ENCODE measurements at places on chromosomes 2 and 18.

DNA sequence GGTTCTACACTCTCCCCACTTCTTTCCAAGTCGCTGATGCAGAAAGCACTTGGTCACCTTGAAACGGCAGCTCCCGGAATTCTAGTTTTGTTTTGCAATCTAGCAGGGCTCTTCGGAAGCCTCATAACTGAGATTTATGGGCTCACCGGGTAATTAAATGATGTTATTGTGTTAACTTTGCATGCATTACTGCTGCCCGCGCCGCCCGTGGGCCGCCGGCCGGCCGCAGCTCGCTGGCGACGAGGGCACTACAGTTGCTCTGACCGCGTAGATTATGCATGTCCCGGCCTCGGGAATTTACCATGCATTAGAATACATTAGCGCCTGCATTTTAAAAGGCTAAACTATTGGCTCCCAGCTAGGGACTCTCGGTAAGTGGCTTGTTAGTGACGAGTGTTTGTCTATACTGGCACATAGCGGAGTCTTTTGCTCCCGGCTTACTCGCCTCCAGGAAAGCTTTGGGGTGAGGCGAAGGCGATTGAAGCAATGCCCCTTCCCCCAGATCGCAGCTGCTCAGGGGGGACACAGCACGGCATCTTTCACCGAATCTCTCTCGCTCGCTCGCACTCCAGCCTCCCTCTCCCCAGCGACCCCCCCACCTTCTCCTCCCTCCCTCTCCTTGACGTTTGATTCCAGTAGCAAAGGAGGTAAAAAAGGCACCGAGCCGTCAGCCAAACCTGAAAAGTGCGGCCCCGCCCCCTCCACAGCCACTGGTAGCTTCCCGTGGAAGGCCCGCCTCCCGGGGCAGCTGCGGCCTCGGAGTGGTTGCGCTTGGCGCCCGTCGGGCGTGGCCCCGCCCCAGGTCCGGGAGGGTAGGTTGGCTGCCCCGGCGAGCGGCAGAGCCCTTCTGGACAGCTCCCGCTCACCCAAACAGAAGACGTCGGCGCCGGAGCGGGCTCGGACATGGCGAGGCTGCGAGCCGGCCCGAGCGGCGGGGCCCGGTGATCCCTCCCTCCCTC, at the start of gene ONECUT2:
ONECUT2 (plus strand) TSS at position 839 of the 959 bp plus-strand sequence. CDS start 343 bp downstream, outside the sequence.
- peak; percentile 11 for DNase-seq

DNA sequence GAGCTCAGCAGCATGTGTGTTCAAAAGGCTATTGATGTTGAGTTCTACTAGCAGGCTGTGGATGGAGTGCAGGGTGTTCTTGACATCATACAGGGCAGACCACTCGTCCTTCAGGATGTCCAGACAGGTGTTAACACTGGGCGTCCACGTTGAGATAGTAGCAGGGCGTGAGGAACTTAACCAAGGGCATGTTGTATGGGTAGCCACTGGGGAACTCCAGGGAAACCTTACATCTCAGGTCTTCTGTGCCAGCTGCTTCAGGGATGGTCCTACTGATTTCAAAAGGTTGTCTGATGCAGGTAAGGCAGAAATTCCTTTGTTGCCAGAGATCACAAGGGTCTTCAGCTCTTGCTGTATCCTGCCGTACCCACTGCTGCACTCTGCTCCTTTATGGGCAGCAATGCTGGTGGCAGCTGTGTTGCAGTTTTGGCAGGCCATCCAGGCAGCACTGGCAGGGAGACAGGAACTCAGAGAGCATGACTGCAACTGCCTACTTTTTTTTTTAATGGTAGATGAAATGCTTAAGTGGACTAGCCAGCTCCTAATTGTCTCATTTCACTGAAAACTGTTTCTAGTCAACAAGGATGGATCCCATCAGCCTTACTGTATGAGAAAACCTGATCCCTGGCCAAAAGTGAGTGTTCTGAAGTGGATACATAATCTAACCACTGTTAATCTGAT, 32.4 kb upstream of the RBBP8 start:
- DNase-seq, result no peak

DNA sequence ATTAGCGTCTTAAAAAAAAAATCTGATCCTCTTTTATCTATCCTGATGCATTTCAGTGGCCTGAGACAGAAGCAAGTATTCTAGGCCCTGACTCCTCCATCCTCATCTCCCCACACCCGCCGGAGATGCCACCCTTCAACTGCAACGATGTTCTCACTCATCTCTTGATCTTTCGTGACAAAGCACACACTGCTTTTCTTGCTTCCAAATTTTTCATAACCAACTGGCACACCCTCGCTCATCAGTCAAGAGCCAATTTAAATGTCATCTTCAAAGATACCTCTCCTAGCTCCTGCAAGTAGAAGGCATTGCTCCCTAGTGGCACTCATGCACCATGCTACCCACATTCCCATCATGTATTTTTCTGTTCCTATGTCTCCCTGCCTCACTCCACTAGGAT, 115.0 kb downstream of the STK39 start:
- no peak for DNase-seq

DNA sequence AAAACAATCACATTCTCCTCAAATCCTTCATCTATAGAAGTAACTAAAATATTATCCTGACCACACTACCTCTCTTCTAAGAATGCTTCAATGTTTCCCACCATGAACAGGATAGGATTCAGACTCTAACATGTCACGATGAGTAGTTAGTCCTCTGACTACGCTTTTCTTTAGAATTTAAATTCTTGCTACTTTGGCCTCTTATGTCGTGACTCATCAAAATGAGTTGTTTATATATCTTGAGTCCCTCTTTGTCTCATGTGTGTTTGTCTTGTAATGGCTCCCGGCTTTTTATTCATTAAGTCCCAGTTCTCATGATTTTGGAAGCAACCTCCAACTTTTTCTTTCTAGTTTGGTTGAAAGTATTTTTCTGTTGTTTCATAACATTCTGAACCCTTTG, 1289.2 kb downstream of the DSC3 start:
- no peak for DNase-seq

DNA sequence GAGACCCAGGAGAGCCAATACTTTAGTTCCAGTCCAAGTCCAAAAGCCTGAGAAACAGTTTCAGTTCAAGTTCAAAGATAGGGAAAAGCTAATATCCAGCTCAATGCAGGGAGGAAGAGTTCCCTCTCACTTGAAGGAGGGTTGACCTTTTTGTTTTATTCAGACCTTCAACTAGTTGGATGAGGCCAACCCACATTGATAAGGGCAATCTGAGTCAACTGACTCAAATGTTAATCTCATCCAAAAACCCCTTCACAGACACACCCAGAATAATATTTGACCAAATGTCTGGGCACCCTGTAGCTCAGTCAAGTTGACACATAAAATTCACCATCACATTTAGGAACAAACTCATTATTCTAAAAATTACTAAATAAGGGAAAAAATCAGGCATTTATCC, 246.8 kb downstream of the METTL4 start:
- no peak for DNase-seq

DNA sequence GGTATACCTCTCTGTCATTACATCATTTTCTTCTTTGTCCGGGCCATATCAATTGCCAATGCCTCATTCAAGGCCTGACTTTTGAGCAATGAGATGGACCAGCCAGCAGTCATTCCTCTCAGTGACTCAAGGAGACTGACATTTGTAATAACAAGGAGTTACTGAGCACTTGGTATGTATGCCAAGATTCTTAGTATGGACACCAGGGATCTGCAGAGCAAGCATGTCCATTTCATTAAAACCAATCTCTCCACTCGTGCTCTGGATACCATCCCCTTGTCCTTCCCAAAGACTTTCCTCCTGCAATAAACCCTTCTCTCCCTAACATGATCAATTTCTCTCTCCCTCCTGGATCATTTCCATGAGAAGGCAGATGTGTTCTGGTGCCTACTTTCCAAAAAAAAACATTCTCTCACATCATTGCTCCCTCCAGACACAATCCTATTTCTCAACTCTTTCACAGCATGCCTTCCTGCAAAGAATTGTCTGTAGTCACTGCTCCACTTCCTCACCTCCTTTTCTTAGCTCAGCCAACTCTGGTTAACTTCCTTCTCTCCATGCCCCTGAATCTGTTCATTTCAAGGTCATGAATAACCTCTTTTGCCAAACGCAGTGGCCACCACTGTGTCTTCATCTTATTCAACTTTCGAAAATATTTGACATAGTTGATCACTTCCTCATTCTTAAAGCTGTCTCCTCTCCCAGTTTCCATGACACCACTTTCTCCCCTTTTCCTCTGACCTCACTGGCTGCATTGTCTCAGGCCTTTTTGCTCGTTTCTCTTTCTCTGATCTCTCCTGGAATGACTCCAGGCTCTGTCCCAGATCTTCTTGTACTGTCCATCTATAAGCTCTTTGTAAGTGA, 102.8 kb upstream of the CYP1B1 start:
- DNase-seq, result no peak

- no peak for DNase-seq
These were observed 77.2 kb downstream of the TLK1 start for GRCh38 chr2:171083451-171083850.

GRCh38 chr2:196335221-196335634, 163.8 kb upstream of the STK17B start:
- DNase-seq, result no peak

GRCh38 chr2:98771721-98772524, 41.0 kb upstream of the MGAT4A start:
- no peak for DNase-seq

GRCh38 chr2:222296911-222297599, 1.7 kb downstream of the PAX3 start:
- DNase-seq, result no peak

DNA sequence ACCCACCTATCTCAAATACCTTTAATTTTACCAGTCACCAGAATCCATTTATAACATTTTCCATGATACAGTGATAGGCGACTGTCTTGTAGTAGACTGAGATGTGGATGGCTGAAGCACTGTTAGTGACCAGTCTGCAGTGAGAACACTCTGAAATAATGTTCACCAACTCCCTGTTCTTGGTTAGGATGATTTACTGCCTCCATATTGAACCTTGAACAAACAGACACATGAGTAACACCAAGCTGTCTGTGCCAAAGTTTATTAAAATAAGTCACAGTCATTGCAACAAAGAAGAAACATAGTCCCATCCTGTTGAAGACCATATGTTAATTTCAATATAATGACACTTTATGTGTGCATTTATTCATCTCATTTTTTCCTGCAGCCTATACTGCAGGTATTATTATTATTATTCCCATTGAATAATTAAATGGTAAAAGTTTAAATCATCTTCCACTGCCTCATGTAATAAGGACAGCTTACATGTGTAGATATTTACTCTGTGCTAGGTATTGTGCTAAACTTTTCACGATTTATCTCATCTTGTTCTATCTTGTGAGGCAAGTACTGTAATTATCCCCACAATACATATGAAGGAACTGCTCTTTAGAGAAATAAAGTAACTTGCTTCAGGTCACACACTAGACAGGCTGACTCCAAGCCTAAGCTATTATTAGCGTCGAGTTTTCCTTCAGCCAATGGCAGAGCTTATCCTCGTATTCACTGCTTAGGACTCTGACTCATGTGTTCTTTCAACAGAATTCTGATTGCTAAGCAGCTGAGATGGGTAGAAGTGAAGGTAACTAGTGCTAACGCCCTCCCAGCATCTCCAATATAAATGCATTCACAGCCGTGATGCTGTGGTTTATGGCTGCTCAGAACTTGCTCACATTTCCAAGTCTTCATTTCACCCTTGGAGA, 62.5 kb downstream of the ONECUT2 start:
- DNase-seq, result no peak
